ENCODE measurements at places on chromosomes 3 and 15. TPM values are rescaled to one million over a fixed set of nuclear protein-coding genes. Genes with fewer than 3 reads are reported as not detected.

The TSC22D2 gene
- total RNA-seq = 33.6 TPM

DNA sequence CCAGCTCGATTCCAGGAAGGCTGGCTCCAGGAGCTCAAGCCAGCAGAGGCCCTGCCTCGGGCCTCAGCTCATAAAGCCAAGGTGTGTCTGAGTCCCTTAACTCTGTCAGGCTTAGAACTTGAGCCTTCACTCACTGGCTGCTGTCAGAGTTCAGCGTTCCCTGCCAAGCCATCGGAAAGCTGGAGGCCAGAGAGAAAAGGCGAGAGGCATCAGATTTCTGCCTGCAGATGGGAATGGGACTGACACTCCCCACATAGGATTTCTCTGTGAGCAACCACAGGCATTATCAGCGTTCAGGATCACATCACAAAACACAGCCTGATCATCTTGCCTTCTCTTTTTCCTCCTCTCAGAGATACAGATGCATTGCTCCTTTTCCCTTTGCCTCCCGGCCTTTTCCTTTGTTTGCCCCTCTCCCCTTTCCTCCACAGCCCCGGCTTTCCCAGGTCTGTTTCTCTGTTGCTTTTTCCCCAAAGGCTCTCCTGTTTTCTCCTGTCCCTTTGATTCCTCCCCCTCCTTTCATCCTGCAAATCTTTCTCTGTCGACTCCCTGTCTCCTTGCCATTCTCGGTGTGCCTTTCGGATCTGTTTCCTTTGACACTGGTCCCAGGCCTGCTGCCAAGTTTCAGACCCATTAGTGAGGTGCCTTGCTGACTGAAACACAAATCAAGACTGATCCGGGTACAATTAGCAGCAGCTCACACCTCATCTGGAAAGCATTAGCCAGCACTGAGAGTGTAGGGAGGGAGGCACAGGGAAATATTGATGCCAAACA is 44.5 kb upstream of the BOC start:
- peak; percentile 41 for DNase-seq

DNA sequence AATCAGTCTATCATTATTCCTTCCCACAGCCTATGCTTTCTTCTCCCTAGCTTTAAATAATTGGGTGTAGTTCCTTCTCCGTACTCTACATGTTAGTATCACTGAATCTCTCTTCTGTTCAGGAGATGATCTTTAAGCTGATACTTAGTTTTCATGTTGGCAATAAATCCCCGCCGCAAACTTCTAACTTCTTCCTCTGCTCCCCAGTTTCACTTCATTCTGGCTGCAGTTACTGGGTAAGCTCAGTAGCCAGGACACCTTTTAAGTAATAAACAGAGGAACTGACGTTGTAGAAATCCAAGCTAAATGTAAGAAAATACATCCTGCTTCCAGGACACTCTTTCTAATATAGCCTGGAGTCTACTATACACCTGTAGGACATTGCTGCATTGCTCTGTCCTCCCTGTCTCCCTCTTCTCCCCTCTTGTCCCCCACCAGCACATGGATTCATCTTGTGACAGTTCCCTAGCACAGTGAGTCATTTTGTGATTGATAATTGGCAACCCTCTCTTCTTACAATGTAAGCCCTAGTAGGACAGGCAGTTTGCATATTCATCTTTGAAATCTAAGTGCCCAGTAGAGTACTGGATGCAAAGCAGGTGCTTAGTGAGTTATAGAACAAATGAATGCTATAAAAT is 598.2 kb downstream of the UNC13C start:
- DNase-seq = no peak

DNA sequence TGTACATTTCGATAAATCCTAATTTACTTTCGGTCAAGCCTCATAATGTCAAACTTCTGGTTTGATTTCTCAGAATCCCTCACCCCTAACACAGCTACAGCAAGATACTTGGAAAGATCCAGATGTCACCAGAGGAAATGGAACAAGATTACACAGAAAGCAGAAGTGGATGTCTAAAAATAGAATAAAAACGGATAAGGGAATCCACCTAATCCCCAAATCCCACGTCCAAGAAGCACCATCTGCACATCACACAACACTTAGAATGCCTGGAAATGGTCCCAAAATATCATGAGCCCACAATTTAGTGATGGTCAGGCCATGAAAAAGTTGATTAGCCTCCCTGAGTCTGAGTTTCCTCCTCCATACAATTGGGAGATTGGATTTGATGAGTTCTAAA is 61.7 kb downstream of the AGTR1 start:
- DNase-seq = no peak

DNA sequence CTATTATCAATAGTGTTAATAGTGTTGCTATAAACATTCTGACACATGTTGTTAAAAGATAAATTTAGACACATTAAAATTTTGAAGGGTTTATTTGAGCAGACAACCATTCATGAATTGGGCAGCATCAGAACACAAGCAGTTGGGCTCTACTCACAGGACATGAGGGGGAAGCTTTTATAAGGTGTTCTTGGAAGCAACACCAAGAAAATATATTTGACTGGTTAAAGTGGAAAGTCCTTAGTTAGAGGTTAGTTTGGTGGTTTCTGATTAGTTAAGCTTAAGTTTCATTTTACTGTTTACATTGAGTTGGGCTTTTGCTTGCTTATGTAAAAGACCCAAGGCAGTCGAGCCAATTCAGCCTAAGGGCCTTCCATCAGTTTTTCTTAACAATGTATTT is 220.7 kb downstream of the CD47 start:
- DNase-seq = no peak

GRCh38 chr3:148879256-148879655 is 14.2 kb downstream of the CPA3 start:
- no peak for DNase-seq

- peak; percentile 86 for DNase-seq
These were observed 44.6 kb upstream of the VILL start for GRCh38 chr3:37945807-37946530.

The TM4SF1 gene
- total RNA-seq = 49.2 TPM

The FGF7 gene
- not detected for total RNA-seq
